ENCODE measurements at places on chromosomes 6 and 20.

DNA sequence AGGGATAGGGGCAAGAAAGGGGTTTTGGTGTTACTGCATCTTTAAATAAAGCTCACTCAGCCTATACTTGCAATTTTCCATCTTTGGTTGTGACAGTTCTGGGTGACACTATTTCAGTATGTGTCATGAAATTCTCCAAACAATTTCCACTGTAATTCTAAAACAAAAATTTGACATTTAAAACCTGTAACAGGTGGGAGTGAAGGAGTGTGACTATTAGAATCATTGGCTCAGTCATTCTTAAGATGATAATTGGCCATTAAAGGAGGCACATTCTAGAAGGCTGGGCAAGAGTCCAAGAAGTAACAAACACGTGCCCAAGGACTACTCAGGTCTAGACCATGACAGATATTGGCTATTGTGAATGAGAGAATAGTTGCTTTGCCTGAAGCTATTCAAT is 153.3 kb upstream of the ARG1 start:
- DNase-seq = no peak

DNA sequence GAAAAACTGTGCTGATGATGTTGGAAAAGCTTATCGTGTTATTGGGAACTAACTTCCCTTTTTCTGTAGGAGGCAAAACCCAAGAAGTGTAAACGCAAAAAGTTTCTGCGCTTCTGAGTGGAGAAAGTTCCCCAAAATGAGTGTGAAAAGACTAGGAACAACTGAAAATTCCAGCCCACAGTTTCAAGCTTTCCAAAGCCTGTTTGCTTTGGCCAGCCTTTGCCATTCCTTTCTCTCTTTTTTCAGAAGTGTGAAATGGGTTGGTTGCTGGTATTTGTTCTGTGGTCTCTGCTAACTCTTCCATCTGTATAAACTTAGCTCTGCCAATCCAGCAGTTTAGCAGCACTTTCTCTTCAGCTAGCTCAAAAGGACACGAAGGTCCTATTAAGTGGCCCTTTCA is 491.3 kb downstream of the MAFB start:
- DNase-seq = no peak

DNA sequence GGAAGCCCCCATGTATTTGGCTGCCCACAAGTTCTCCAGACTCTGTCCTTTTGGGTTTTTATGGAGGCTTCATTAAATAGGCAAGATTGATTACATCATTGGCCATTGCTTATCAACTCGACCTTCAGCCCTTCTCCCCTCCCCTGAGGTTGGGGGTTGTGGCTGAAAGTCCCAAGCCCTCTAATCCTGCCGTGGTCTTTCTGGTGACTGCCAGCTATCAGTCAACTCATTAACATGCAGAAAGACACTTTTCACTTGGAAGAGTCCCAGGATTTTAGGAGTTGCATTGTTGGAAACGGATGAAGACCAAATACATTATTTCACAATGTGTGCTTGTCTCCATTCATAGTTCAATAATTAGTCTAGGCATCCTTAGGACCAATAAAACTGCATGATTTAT is 9.5 kb downstream of the CDC5L start:
- DNase-seq = no peak

GRCh38 chr6:20173833-20174792 is 38.2 kb downstream of the MBOAT1 start:
- no peak for DNase-seq

- DNase-seq = no peak
These were observed 138.0 kb upstream of the EEF1E1 start for GRCh38 chr6:8240301-8240700.

GRCh38 chr6:118410001-118410400 is 138.1 kb upstream of the PLN start:
- DNase-seq = no peak

DNA sequence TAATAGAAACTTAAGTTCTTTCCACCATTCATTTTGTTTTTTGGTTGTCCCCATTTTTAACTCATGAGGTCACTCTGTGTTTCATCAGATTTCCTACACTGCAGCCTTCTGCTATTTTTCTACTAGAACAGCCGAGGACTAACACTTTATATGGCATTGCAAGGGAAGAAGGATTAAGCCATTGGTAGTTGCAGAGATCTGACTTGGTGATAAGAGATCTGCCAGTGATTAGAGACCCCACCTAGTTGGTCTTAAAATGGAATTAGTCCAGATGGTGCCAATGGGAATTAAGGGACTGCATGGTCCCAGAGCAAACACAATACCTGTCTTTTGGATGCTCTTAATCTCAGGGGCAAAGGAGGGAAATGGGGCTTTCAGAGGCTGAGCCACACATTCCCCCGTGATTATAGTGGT is 125.5 kb upstream of the TMEM170B start:
- no peak for DNase-seq

GRCh38 chr20:3407040-3407770 is at the start of gene DNAAF9:
TSS of gene DNAAF9 (minus strand) at chr20:3407669. CDS start at chr20:3407557, 112 bp downstream.
- DNase-seq = peak; percentile 29

DNA sequence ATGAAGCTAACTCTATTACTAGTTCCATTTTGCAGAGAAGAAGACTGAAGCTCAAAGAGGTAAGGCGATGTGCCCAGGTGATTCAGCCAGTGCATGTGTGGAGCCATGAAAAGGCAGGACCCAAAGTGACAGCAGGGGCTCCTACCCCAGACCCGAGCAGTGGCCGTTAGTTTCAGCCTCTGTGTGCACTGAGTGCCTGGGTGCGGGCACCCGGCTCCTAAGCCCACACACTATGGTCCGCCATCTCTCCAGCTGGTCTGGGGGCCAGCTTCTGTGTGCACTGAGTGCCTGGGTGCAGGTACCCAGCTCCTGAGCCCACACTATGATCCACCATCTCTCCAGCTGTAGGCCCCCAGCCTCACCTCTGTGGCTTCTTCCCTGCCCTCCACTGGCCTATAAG is 123.5 kb upstream of the CST7 start:
- no peak for DNase-seq

- no peak for DNase-seq
These were observed 478.0 kb downstream of the KIF16B start for GRCh38 chr20:16095226-16095625.
